ENCODE measurements at places on chromosomes 6 and 20.

GRCh38 chr6:105500693-105501092 is 97.8 kb upstream of the PREP start:
- DNase-seq, result no peak

GRCh38 chr6:38436726-38437465 is 202.8 kb downstream of the BTBD9 start:
- DNase-seq, result no peak

- DNase-seq, result no peak
Measured at GRCh38 chr6:87697581-87698546, 4.2 kb downstream of the AKIRIN2 start.

DNA sequence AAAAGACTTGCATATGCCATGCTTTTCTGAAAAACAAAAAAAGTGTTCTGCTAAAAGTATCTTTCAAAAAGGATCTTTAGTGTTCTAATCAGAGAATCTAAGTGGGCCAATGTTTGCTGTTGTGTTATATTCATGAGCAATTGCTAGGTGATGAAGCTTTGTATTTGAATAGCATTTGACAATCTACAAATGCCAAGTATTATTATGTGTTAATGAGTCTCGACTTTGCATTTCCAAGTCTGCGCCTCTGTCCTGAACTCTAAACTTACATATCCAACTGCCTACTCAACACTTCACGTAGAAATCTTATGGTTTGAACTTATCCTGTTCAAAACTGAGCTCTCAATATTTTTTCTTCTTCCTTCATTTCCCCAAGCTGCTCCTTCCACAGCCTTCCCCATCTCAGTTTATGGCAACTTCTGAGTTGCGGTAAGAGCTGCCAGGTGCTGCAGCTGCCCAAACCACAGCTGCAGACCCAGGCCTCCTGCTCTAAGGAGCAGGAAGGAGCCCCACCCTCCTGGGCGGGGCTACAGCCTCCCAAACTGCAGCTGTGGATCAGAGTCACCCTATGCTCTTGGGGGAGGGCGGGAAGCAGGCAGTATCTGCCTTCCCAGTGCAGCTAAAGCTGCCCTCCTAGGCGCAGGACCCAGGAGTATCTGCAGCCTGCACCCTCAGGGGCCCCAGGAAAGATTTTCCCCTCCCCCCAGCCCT is 16.7 kb upstream of the MAK start:
- DNase-seq, result no peak

DNA sequence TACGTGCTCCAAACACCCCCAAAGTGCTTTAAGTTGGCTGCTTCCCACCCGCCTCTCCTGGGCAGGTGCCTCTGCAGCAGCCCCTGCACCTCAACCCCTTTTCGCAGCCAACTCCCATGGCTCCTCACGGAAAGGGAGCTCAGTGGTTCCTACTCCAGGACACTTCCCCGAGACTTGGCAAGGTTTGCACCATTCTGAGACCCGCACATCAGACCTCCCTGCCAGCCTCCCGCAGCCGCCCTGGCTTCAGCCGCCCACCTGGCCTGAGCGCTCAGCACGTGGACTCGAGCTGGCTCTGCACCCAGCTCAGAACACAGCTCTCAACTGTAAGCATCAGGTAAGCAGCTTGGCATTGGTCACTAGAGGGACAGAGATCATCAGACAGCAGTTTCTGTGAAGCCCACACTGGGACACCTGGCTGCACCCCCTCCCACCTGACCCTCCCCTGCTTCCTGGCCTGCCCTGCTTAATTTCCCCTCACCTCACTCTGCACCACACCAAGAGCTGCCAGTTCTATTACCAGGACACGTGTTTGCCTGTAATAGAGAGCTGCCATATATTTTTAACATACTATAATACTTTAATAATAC is 28.5 kb downstream of the GMDS start:
- no peak for DNase-seq

DNA sequence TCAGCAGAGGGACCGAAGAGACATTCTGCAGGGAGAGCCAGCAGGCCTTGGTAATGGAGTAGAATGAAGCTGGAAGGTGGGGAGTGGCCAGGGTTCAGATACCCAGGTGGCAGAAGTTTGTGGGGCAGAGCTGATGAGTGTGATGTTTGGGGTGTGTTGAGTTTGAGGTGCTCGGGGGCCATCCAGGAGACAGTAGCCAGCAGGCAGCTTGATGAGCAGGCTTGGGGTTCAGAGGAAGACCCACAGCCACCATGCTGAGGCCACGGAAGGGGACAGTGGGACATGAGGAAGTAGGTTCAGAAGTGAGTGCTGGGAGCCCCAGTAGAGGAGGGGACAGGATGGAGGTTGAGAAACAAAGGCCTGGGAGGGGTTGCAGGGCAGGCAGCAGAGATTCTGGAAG is 11.1 kb upstream of the FOXS1 start:
- DNase-seq, result no peak

GRCh38 chr6:132005178-132005577 is 54.0 kb upstream of the CCN2 start:
- DNase-seq, result no peak

DNA sequence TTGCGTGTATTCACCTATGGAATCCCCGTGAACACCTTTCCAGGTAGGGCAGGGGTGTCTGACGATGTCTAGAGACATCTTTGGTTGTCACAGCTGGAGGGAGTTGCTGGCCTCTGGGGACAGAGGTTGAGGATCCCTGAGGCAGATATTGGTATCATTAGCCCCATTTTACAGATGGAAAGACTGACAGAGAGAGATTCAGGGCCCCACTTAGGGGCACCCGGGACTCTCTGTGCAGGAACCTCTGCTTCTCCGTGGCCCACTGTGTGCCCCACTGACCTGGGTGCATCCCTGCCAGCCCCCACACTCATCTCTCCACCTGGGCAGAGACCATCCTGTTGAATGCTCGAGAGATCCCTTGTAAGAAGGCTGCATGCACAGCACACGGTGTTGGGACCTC is 111.2 kb downstream of the EDN3 start:
- DNase-seq, result no peak

DNA sequence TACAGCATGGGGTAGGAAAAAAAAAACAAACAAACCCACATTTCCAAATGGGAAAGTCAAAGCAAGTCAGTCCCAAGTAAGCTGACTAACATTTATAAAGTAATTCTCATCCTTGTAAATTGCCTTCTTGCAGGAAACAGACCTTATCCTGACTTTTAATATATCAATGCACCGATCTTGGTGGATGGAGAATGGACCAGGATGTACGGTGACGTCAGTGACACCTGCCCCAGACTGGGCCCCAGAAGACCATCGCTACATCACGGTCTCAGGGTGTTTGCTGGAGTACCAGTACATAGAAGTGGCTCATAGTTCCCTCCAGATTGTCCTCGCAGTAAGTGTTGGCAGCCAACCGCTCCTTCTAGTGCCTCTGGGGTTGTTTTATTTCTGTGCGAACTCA is 304.2 kb upstream of the RNF217 start:
- no peak for DNase-seq

DNA sequence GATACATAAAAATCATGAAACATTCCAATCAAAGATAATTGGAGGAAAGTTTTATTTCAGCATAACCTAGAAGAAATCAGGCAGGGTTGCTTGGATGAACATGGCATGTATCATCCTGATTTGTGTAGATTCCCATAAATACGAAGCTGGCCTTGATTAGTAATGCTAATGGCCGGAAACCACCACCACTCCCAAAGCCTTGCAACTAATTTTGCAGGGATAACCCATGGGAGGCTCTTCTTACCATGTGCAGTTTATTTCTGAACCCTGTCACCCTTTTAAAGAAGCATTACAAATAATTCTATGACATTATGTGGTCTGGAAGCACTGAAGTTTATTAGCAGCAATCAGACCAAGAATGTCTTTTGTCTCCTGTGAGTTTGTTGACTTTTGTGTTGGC is 80.8 kb downstream of the AIG1 start:
- no peak for DNase-seq

DNA sequence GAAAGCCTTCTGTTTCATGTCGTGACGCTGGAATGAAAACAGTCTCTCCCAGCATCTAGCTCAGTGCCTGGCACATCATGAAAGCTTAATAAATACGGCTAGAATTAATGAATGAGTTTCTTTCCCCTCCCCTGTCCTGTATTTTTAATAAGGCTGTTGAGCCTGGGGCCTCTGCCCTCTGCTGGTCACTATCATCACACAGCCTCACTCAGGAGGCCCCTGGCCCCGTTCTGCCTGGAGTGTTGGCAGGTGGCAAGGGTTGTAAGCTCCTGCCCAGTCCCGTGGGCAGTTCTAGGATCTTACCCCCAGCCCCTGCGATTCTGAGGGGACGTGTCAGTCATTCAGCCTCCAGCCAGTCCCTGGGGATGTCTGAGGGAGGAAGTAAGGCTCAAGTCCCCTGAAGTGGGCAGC is 41.4 kb downstream of the PHACTR3 start:
- DNase-seq, result no peak

DNA sequence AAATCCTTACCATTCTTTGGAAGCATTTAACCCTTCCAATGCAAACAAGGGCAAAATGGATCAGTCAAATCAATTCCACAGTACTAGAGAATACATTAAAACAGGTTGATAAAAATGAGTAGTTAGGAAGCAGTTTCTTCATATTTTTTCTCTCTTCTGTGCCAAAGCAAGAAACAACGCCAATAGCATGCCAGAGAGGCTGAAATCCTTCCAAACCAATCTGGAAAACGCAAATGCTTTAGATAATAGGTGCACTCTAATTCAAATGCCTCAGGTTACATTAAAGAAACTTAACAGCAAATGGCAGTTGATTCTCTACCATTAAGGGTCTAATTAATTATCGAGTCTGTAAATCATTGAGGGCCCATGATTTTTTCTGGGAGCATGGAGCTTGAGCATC is 755.2 kb downstream of the C6orf118 start:
- DNase-seq, result no peak

GRCh38 chr6:37050045-37050853 is 44.8 kb downstream of the FGD2 start:
- DNase-seq, result peak; percentile 30

All from activated CD4-positive, CD25-positive, alpha-beta regulatory T cell treated with anti-CD3 and anti-CD28 coated beads, Interleukin-2, amount 50 U/mL, for 16 hours (primary cell).